ENCODE measurements at places on chromosomes 2 and 18. TPM values are rescaled to one million over a fixed set of nuclear protein-coding genes. Genes with fewer than 3 reads are reported as not detected.

DNA sequence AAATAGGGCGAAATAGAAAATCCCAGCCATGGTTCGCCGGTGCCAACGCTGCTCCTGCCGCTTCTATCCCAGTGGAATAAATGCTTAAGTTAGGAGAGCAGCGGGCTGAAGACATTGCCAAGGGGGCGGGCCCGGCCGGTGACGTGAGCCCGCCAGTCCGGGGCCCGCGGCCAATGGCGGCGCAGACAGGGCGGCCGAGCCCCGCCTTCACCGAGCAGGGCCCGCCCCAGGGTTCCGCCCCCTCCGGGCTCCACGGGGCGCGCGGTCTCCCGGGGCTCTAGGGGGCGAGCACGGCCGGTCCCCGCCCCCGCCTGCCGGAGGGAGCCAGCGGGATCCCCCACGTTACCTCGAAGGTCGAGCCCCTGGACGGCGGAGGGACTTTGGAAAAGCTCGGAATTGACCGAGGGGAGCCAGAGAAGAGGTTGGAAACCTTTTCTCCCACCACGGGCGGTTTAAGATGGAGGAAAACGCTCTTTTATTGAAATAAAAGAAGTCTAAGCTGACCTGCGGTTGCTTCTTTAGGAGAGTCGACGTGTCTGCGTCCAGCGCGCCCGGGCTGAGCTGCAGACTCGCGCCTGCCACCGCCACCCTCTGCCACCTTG, at the start of gene EPHA4:
Gene EPHA4, minus strand, starts transcription at position 86 of the 602 bp plus-strand sequence. Its CDS starts 56 bp downstream, at position 30.
- DNase-seq = peak; percentile 93
- peak within 1 kb of the TSS; percentile 91 for H3K27ac ChIP-seq
- peak within 1 kb of the TSS; percentile 72 for H3K4me3 ChIP-seq
- H3K27me3 ChIP-seq = no peaks in the 10 kb centered on the region
- H3K36me3 ChIP-seq = no peaks in the 10 kb centered on the region

Gene MAL
- 0.62 TPM for total RNA-seq

DNA sequence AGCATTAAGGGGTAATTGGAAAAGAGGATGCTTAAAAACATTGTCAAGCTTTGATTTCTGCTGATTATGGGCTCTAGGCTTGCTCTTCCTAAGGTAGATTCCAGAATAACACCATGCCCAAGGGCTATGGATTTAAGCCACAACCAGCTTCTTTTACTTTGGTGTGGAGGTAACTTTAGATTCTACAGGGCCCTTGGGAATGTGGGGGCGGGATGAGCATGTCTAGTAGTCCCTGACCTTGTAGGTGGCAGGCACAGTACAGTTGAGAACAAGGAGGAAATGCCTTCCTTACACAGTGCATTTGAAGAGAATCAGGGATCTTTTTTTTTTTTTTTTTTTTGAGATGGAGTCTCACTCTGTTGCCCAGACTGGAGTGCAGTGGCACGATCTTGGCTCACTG, 364.2 kb downstream of the NYAP2 start:
- no peak overlapping the region for H3K27ac ChIP-seq
- H3K36me3 ChIP-seq = no peaks in the 10 kb centered on the region
- no peak for DNase-seq
- peaks cover 7% of the 10 kb centered on the region for H3K4me1 ChIP-seq
- H3K4me3 ChIP-seq = no peak overlapping the region

- H3K36me3 ChIP-seq = no peaks in the 10 kb centered on the region
- no peaks in the 10 kb centered on the region for H3K27me3 ChIP-seq
- no peak for DNase-seq
- H3K4me3 ChIP-seq = no peak overlapping the region
Measured at GRCh38 chr2:242085941-242086621, 216.6 kb downstream of the RTP5 start.

DNA sequence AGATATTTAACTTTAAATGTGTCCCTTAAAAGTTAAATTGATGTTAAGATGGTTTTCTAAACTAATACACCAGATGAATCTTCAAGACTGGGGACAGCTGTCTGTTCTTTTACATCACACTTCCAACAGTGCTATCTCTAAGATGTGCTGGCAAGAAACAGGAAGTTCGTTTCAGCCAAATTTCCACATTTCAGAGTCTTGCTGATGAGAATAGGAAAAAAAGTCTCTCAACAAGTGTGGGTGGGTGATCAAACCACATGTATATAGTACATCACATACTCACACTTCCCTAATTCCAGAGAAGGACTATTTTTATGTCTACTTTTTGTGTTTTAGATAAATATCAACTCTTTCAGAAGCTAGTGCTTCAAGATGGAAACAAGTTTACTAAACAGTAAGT, 1712.8 kb upstream of the TMEFF2 start:
- DNase-seq = no peak
- no peaks in the 10 kb centered on the region for H3K27me3 ChIP-seq
- no peak overlapping the region for H3K27ac ChIP-seq
- no peaks in the 10 kb centered on the region for H3K36me3 ChIP-seq
- no peaks in the 10 kb centered on the region for H3K4me1 ChIP-seq

GRCh38 chr2:128545085-128545484, 226.4 kb upstream of the HS6ST1 start:
- H3K4me1 ChIP-seq = no peaks in the 10 kb centered on the region
- no peaks in the 10 kb centered on the region for H3K36me3 ChIP-seq
- no peak overlapping the region for H3K27ac ChIP-seq
- DNase-seq = no peak

GRCh38 chr2:142858961-142859360, 18.5 kb upstream of the KYNU start:
- no peak overlapping the region for H3K4me3 ChIP-seq
- no peaks in the 10 kb centered on the region for H3K4me1 ChIP-seq
- no peaks in the 10 kb centered on the region for H3K27me3 ChIP-seq
- DNase-seq = no peak
- H3K36me3 ChIP-seq = no peaks in the 10 kb centered on the region

DNA sequence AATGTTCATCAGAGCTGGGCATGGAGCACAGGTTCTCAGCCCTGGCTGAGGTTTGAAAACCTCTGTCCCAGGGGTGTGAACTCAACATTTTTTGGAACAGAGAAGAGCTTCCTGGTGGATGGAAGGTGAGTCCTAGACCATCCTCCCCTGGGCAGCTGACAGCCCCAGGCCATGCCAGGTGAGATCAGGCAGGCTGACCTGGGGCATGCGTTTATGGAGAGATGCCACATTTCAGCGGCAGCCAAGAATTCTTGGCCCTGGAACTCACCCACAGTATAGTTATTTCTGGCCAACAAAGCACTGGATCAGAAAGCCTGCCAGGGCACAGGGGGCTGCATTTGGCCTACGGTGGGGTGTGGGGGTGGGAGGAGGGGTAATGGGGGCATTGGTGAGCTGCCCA, 83.8 kb downstream of the EDAR start:
- no peak overlapping the region for H3K27ac ChIP-seq
- no peaks in the 10 kb centered on the region for H3K4me1 ChIP-seq
- H3K27me3 ChIP-seq = no peaks in the 10 kb centered on the region
- no peak overlapping the region for H3K4me3 ChIP-seq
- DNase-seq = no peak

Gene IL36A
- not detected for total RNA-seq

Gene PLB1
- total RNA-seq = 10.4 TPM

Gene HAAO
- total RNA-seq = 5.3 TPM

GRCh38 chr2:9830685-9831410, 12.4 kb upstream of the TAF1B start:
- no peaks in the 10 kb centered on the region for H3K27me3 ChIP-seq
- no peaks in the 10 kb centered on the region for H3K4me1 ChIP-seq
- DNase-seq = no peak
- no peak overlapping the region for H3K4me3 ChIP-seq

Gene TTN
- total RNA-seq = 30.8 TPM

All from testis (tissue), 5 donors.